Kasumi-1 (cell line): ENCODE measurements at places on chromosomes 3 and 15.

GRCh38 chr15:94237903-94238302 lies 6.5 kb downstream of the MCTP2 start:
- DNase-seq, result no peak

GRCh38 chr3:178663201-178663934 lies 127.1 kb downstream of the KCNMB2 start:
- no peak for DNase-seq

DNA sequence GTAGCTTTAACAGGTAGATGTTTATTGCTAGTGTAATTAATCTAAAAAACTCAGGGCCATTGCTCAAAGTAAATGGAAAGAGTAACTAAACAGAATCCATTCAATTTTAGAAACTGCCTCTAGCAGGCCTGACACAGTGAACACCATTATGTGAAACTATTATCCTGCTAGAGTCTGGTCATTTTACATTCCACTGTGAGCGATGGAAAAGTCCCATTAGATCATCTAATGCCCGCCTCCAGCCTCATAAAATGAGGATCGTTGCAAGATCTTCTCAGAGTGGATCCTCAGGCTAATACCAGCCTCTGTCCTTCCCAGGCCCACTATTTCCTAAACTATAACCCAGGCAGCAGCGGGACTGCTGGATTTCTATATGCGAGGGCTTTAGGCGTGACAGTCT lies 107.7 kb downstream of the WDR76 start:
- DNase-seq, result no peak

GRCh38 chr3:38317192-38317759 lies 29.3 kb upstream of the XYLB start:
- no peak for DNase-seq

DNA sequence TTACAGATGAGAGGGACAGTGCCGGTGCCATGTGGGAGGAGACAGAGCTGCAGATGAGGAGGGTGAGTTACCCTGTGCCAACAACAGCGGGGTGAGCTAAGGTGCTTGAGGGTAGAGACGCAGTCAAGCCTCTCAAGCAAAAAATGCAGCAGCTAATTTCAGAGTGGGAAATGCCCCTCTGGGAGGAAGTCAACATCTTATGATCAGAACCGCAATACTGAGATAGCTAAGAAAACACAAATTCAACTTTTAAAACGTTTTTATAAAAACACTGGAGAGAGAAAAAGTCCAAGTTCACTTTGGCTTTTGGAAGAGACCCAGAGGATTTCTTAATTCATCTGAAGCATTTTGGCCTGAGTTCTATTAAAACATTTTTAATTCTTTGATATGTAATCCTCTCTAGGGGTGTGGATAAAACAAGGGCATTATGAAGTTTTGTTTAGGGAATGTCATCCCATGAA lies 319.2 kb downstream of the SLC9A9 start:
- DNase-seq, result no peak
